GM06990 (cell line): ENCODE measurements at places on chromosomes 7 and 10.

- no peak for DNase-seq
Observed at GRCh38 chr10:33352615-33353014, 18.1 kb upstream of the NRP1 start.

DNA sequence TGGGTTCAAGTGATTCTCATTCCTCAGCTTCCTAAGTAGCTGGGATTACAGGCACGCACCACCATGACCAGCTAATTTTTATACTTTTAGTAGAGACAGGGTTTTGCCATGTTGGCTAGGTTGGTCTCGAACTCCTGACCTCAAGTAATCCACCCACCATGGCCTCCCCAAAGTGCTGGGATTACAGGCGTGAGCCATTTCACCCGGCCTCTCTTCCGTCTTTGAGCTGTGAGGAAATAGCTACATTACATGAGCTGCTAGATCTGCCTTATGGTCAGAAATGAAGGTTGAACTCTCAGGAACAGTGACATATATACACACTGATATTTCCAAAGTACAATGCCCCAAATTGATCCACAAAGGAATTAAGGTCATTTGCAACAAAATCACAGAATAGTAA is 2.4 kb downstream of the BLVRA start:
- DNase-seq: no peak

GRCh38 chr10:25713894-25714240 is 220.2 kb upstream of the MYO3A start:
- DNase-seq: no peak

DNA sequence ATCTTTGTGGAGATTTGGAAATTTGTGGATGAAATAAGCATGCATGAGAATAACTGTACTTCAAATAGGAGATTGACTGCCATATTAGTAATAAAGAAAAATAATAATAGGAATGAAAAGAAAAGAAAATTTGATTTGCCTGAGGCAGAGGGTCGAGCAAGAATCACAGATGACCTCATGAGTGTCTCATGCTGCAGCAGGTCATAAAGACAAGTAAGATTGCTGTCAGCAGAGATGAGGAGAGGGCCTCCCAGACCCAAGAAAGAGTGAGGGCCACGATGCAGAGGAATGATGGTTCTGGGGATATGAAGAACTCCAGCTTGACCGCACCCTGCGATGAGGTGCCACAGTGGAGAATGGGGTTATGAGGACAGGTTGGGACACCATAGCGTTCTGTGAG is 39.2 kb downstream of the TOMM7 start:
- no peak for DNase-seq
